AG08396 (cell line): ENCODE measurements at places on chromosomes 1 and 21.

DNA sequence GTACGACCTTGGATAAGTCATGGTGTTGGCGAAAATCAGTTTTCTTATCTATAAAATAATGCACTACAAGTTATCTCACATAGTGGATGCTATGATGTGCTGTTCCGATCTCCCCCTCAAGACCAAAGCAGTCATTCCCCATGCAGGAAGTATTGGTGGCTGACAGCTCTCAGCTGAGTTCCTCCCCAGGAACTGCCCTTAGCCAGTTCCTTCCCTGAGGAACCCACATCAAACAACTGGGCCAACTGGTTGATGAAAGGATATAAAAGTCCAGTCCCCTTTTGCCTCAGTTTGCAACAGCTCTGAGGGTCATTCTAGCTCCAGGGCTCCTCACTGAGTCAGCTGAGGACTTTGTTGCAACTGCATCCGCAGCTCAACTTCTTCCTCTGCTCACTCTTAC lies 16.1 kb upstream of the SLAMF1 start:
- DNase-seq: no peak

DNA sequence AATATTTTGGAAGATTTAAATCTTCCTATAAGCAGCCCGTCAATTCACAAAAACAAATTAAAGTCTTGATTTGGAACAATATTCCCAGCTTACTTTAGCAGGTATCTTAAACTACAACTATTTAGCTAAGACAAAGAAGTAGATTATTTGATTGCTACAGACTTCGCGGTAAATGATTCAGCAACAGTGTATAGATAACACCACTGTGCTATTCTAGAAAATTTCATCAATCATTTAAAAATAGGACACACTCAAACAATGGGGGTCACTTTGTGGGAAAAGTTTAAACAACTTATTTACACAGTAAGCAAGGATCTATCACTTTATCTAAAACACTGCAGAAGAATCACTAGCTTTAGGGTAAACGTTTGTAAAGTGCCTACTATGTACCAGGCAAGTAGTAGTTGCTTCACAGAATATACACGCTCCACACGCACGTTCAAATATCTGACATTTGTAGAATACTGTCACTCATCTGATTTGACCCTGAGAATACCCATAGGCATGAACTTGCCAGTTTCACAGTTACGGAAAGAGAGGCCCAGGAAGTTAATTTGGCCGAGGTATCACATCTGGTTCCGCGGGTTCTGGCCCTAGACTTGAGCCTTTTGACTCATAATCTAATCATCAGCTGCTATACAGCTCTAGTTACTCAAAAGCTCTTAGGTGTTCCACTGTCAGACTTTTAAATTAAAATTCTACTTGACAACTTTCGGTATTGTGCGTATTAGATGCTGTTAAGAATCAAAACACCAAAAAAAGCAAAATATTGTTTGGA lies 876 bp downstream of the DENND2C start:
- DNase-seq: peak; percentile 40

- no peak for DNase-seq
These were observed 117.4 kb downstream of the DMRTA2 start for GRCh38 chr1:50305808-50306207.

DNA sequence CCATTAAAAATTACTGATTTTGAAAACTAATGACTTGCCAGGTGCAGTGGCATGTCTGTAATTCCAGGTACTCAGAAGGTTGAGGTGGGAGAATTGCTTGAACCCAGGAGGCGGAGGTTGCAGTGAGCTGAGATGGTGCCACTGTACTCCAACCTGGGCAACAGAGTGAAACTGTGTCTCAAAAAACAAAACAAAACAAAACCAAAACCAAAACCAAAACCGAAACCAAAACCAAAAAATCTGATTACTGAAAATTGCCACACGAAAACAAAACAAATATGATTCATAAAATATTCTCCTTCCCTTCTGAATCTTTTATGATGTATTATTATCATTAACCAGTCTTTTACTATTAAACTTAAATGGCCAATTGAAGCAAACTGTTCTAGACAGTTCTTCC lies 74.1 kb downstream of the SERINC2 start:
- DNase-seq: no peak

- no peak for DNase-seq
These were observed 82.2 kb downstream of the SPSB1 start for GRCh38 chr1:9374748-9375341.

DNA sequence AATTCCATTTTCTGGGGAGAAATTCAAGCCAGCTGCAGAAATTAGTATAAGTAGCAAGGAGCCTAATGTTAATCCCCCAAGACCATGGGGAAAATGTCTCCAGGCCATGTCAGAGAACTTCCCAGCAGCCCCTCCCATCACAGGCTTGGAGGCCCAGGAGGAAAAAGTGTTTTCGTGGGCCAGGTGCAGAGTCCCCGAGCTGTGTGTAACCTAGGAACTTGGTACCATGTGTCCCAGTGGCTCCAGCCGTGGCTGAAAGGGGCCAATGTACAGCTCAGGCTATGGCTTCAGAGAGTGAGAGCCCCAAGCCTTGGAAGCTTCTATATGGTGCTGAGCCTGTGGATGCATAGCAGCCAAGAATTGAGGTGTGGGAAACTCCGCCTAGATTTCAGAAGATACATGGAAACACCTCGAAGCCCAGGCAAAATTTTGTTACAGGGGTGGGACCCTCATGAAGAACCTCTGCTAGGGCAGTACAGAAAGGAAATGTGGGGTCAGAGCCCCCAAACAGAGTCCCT lies 286.3 kb downstream of the MATN1 start:
- DNase-seq: no peak
